ENCODE measurements at places on chromosomes 1 and 21. TPM values are rescaled to one million over a fixed set of nuclear protein-coding genes. Genes with fewer than 3 reads are reported as not detected.
A peak's percentile ranks its signal among the peaks of the same experiment; 100 is the strongest.

GRCh38 chr1:117250061-117250606 is 39.4 kb upstream of the VTCN1 start:
- DNase-seq: no peak

DNA sequence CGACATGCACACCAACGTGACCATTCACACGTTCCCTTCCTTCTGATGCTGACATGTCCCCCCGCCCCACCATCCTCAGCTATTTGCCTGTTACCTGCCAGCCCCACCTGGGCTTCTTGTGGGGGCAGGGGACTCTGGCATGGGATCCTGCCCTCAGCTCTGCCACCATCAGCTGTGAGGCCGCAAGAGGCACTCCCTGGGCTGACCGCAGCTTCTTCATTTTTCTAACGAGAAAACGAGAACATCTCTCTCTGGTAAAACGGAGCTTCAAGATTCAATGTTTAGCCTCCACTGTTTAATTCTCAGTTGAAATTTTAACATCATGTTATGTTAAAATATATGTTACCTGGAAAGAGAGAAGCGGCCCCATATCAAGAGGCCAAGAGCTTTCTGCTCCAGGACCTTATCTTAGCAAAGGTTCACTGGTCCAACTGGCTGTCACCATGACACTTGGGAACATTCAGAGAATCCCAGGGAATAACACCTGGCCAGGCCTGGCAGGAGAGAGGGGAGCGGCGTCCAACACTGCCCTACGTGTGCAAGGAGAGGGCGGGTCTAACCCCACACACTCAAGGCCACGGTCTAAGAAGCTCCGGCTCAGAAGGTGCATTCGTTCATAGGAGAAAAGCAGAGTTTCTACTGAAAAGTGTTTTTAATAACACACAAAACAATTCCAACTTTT is 51.3 kb downstream of the HLCS start:
- no peak for DNase-seq

GRCh38 chr1:222161676-222162075 is 386.2 kb downstream of the HHIPL2 start:
- peak; percentile 6 for DNase-seq

DNA sequence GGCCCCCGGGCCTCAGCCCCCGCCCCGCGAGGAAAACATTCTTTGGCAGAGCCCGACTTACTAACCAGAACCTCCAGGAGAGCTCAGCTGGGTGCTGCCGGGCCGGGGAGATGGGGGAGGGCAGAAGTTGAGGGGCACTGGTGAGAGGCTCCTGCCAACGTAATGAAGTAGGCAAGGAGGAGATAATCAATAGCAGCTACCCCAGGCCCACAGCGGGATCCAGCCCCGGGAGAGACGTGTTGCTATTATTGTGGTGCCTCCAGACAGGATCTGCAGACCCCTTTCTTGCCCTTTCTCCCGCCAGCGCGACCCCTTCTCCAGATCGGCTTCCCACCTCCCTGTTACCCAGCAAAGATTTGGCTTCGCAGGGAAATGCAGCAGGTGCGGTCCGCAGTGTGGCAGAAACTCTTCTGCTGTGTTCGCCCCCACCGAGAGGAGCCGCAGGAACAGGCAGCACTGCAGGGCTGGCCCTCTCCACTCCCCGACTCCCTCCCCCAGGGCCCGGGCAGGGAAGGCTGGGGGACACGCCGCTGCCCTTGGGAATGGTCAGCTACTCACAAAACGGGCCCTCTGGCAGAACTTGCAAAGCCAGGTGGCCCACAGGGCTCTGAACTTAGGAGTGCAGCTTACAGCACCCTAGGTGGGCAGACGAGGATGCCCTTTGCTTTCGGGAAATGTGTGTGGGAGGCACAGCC is 1.5 kb upstream of the KCNA2 start:
- no peak for DNase-seq

DNA sequence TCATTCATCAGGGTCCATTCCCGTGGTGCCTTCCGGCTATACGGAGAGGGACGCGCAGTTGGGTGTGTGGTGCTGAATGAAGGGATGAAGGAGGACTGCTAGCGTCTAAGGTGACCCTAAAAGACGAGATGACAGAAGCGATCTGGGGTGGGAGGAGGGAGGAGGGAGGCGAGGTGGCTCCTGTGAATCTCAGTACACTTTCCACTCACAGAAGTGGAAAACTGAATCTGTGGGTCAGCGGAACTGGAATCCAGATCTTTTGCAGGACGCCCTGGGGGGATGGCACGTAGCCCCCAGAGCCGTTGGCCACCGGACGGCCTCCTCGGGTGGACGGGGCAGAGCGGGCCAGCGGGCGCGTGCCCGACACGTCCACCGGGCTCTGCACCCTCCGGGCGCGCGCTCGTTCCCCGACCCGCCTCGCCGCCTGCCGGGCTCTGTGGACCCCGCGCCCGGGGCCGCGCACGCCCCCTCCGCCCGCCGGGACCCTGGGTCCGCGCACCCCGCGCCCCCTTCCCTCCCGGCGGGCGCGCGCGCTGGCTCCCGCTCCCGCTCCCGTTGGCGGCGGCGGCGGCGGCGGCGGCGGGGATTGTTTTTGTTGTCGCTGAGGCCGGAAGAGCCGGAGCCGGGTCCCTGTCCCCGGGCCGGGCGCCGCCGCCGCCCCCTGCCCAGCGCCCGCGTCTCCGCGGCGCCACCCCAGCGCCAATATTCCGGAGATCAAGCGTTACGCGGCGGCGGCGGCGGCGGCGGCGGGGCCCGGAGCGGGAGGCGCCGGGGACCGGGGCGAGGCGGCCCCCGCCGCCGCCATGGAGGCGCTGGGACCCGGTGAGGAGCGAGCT is at the start of gene AGO4:
Gene AGO4 (plus strand): TSS at position 403 of the 836 bp plus-strand sequence. CDS start 401 bp downstream, at position 804.
- peak; percentile 36 for DNase-seq

- no peak for DNase-seq
These were observed 385.9 kb upstream of the LYPLAL1 start for GRCh38 chr1:218787826-218788225.

- no peak for DNase-seq
These were observed 13.4 kb upstream of the PEF1 start for GRCh38 chr1:31657972-31658510.

- no peak for DNase-seq
These were observed 254.8 kb downstream of the LMO4 start for GRCh38 chr1:87583459-87583858.

DNA sequence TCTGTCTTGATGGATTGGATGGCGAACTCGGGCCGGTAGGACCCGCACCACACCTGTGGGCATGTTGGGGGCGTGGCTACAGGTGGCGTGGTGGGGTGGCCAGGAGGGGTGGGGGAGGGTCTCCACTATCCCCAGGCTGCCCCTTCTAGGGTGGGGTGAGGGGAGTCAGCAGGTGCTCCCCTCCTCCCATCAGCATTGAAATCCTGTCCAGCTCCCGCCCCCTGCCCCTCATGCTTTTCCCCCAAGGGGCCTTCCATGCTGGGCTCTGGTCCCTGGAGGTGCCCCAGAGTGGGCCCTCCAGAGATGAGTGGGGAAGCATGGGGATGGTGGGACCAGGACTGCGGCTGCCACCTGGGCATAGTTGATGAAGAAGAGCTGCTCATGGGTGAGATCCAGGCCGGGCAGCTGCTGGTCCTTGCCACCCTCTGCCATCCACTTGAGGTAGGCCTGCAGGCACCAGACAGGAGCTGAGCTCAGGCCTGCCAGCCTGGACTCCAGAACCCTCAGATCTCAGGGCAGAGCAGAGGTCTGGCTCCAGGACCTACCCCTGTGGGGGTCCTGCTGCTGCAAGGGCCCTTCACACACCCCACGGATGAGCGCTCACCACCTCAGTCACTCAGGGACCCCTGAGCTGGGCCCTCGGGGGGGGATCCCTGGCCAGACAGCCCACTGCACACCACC is 5.1 kb downstream of the PRXL2B start:
- no peak for DNase-seq

DNA sequence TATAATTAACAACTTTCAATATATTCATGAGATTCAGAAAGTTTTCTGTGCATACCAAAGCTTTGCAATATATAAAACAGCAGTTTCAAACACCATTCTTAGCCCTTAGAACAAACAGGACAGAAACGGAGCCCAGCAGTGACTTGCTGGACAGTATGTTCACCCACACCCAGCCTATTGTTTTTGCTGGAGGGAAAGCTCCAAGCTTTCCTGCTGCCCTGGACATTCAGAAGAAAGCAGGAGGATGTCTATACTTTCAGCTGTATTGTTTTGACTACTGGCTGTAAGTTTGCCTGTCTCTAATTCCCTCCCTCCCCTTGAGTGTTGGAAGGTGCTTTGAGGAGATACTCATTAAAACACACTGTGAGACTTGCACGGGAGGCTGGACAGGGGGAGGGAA is 9.6 kb downstream of the DENND2C start:
- DNase-seq: no peak

- no peak for DNase-seq
These were observed 293.8 kb downstream of the PLA2G4A start for GRCh38 chr1:187122566-187122965.

DNA sequence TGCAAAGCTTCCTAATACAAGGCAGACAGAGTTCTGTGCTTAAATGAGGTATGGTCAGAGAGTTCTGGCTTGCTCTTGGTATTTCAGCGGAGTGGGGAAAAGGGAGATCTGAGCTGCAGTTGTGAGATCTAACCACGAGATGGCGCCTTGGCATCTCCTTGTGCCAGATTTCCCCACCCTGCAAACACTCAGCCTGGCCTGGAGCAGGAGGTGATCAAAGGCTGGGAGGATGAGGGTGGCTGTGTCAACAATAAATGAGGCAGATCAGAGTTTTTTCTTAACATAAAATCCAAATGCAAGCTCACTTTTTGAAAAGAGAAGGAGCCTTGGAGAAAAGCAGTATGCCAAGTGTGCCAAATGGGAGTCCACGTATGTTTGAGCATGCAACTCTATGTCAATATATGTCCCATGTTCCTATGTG is 4.1 kb upstream of the TFAP2E start:
- peak; percentile 63 for DNase-seq

- DNase-seq: no peak
These were observed 105.5 kb downstream of the TOMM20 start for GRCh38 chr1:235022981-235023710.

DNA sequence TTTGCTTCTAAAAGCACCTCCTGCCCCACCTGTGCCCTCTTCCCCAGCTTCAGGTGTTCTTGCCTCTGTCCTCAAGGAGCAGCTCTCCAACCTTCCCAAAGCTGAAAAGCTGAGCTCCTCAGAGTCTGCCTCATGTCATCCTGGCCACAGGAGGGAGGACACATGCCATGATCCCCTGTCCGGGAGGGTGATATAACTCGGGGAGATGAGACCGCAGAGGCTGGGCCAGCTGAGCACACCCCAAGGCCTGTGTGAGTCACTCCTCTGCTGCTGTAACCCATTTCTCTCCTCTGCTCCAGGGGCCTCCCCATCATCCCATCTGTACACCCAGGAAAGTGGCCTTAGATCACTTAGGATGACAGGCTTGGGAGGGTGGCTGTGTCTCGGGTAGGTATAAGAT is 49.8 kb downstream of the EPHB2 start:
- DNase-seq: peak; percentile 43

GRCh38 chr21:16241479-16241963 is 511.7 kb downstream of the USP25 start:
- no peak for DNase-seq

DNA sequence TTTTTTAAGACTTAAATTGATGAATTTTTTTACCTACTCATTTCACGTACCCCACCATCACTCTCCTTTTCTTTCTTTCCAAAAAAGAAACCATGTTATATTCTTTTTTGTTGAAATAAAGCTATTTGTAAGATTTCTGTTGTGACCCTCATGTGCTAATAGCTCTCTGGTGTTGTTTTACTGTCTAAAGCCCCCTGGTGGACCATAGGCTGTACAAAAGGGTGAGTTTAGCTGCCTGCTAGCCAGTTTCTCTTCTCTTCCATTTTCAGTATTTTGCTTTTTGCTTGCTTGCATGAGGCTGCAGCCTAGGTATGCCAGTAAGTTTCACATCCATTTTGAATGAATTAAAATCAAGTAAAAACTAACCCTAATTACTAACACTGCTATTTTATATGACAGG is 15.6 kb upstream of the VAMP3 start:
- DNase-seq: peak; percentile 13

GRCh38 chr1:47465605-47466004 is 27.8 kb downstream of the FOXD2 start:
- DNase-seq: no peak

DNA sequence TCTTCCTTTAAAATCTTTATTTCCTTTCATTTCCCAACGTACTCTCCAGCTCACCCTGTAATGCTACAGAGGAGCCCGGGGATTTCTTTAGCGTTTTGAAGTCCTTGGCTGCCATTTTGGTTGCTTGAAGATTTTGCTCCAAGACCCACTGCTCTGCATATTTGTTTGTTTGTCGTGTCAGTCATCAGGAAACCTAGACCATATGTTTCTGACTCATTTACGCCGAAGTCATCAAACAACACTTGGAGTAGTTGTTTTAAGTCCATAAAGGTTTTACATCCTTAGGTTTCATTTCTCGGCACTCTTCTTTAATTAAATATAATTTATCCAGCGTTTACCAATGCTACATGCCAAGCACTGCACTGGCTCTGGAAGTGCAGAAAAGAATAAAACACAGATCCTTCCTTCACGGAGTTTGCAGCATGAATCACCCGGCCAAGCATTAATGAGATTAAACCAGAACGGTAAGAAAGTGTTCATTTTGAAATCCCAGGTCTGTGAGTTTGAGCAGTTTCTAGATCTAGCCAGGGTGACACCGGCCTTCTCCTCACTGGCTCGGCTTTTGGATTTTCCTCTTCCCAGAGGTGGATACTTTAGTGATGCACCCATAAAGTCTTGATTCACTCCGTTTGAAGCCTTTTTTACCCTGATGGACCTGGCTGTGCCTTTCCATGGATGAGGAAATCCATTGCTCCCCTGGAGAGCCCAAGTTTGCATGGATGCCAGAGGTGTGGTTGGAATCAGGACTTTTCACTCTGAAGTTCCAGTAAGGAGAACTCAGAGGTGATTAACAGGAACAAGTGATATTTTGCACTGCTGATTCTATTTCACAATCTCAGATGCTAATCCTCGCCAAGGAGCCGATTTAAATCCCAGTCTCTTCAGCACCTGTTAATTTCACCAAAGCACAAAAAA is 109.3 kb downstream of the KAZN start:
- DNase-seq: no peak

- DNase-seq: no peak
These were observed 38.7 kb upstream of the COL24A1 start for GRCh38 chr1:86195281-86195680.

The NR1I3 gene
- total RNA-seq: not detected

The CRYAA gene
- total RNA-seq: not detected

The PEA15 gene
- total RNA-seq: 138 TPM

The RBP7 gene
- 0.43 TPM for total RNA-seq

The NES gene
- 66.9 TPM for total RNA-seq

The NEK2 gene
- total RNA-seq: 10.0 TPM

The KRTAP13-2 gene
- total RNA-seq: not detected

The CHI3L2 gene
- total RNA-seq: not detected

The ANKRD34A gene
- 1.6 TPM for total RNA-seq
